ENCODE measurements at places on chromosomes 13 and 19. TPM values are rescaled to one million over a fixed set of nuclear protein-coding genes. Genes with fewer than 3 reads are reported as not detected.
A peak's percentile ranks its signal among the peaks of the same experiment; 100 is the strongest.

DNA sequence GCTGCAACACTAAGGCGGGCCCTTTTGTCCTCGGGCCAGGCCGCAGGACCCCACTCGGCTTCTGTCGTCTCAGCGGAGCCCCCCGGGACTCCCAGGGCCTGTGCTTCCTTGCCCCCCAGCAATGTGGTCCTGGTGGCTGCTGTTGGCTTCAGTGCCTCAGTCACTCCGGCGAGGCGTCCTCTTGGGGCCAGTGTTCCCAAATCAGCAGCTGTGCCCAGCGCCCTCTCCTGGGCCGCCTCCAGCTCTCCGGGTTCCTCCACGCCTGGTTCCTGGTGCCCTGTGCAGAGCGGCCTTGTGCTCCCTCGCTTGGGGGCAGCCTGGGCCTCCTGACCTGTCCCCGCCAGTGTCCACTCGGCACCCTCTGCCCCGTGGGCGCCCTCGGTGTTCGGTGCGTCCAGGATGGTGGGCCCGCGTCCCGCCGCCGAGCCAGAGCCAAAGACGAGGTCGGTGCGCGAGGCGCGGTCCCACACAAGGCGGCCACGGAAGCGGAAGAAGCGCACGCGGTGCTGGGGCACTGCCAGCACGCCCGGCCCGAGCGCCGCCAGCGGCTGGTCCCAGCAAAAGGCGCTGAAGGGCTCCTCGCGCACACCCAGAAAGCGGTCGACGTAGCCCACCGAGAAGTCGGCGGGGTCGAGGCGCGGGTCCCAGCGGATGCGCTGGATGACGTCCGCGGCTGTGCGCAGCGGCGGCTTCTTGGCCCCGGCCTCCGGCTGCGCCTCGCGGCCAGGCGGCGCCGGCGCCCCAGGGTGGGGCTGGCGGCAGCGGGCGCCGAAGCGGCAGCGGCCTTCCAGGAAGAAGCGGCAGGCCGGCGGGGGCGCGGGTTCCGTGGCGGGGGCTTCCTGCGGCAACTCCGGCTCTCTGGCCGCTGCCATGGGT lies 685 bp downstream of the LENG9 start:
- peak; percentile 86 for DNase-seq

DNA sequence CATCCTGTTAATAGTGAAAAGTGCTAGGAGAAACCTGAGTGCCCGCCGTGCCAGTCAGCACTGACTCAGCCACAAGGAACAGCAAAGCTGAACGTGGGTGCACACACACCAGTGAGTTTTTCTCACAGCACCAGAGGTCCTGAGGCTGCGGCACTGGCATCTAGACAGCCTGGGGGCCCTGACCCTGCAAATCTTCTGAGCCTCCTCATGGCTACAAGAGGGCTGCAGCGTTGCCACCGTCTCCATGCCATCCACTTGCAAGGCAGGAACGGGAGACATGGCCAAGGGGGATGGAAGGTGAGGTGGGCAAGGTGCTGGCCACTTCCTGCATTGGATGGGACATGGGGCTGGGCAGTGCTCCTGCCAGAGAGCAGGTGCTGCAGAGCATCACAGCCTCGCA lies 211.2 kb upstream of the SOX1 start:
- no peak for DNase-seq

DNA sequence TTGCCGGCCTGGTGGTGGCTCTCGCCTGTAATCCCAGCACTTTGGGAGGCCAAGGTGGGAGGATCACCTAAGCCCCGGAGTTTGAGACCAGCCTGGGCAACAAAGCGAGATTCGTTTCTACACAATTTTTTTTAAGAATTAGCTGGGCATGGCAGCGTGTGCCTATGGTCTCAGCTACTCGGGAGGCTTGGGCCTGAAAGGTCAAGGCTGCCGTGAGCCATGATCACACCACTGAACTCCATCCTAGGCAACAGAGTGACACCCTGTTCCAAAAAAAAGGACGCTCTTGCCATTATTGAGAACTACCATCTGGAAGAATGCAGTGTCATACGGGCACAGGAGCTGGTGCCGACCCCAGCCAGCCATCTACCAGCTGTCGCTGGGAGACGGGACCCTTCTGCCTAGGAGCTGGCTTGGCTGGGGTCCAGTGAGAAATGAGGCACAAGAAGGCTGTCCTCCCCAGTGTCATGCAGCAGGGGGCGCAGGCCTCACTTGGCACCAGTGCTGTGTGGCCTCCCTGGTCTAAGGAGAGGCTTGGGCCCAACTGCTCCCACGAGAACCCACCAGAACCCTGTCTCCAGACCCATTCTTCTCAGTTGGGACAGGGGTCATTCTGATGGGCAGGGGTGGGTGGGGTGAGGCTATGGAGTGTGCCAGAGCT lies 12.2 kb upstream of the RELB start:
- peak; percentile 88 for DNase-seq

DNA sequence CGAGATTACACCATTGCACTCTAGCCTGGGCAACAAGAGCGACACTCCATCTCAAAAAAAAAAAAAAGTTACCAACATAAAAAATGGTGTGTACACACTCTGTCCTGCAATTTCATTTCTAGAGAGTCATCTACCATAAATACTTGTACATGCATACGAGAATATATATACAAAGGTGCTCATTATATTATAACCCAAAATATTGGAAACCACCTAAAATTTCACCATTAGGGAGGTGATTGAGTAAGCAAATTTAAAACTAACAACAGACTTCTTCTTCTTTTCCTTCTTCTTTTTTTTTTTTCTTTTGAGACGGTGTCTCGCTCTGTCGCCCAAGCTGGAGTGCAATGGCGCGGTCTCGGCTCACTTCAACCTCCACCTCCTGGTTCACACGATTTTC lies 7.4 kb upstream of the C5AR1 start:
- DNase-seq: no peak

- peak; percentile 84 for DNase-seq
Measured at GRCh38 chr13:24502533-24503378, 9.8 kb downstream of the PARP4 start.

DNA sequence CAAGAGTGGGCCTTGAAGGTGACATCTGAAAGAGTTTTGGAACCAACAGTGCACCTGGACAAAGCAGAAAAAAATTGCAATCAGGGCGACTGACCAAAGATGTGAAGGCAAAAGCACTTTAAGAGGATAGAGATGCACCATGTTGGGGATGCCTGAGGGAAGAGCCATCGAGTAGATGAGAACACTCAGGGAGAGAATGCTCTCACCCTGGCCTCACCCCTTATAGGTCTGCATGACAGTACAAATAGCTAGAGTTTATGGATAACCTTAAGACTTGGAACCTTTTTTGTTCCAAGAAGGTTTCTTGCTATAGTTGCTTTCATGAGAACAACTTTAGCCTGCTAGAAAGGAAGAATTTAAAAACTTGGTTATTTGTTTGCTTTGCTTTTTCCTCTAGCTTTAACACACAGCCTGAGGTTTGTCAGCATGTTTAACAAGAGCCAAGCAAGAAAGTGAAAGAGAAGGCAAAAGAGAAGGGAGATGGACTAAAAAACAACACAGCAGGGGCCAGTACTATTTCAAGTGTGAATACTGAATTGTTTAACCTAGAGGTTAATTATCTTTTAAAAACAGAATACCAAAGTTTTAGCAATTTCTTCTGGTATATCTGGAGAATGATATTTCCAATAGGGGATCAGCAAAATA lies 418.9 kb downstream of the DIAPH3 start:
- no peak for DNase-seq

GRCh38 chr13:42049454-42049813 lies 986 bp downstream of the DGKH start:
- no peak for DNase-seq

DNA sequence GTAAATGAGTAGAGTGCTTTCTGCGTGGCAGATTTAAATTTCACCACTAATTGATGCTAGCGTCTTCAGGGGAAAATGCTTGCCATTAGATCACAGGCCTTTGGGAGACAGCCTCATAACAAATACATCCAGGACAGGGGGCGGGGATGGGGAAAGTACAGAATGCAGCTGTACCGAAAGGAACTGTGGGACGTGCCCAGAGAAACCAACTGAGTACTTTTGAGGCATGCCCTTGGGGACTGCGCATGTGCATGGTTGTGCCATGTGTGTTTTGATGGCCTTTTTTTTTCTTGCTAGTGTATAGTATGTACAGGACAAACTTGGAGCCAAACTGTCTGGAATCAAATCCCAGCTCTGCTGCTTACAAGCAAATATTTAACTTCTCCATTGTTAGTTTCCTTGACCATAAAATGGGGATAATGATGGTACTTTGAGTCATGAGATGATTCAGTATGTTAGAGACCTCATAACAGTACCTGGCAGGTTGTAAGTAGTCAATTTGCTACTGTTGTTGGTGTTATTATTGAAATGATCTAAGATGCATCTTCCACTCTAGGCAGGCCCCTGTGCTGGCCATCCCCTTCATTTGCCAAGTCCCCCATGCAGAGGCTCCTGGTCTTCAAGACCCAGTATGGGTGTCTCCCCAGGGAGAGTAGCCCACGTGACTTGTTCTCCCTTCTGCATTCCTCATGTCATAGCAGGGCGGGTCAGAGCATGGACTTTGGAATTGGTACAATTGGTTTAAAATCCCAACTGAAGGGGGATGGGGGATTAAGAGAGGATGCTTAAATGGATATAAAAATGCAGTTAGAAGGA lies 68.3 kb upstream of the NPAS1 start:
- DNase-seq: peak; percentile 93

DNA sequence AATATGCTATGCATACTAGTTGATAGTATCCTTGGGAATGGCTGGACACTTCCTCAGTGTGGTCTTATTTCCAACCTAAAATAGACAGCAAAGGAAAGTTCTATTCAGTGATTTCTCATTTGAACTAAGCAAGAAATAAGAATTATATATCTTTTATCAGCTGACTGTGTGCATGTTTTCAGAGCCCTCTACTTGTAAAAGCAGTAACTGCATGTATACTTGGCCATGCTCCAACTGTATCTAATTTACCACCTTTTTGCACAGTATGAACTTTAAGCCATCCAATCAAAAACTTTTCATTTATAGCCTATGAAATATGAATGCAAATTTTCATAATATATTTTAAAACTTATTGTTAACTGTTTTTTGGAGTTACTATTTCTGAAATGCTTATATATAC lies 136.4 kb upstream of the PCDH9 start:
- no peak for DNase-seq

The FUT3 gene
- 37.1 TPM for total RNA-seq

The LGALS7B gene
- not detected for total RNA-seq

The UGGT2 gene
- 29.9 TPM for total RNA-seq

The KLK3 gene
- total RNA-seq: 1.9 TPM
